Breast epithelium (tissue), 4 donors: ENCODE measurements at places on chromosomes 6 and 20. TPM values are rescaled to one million over a fixed set of nuclear protein-coding genes. Genes with fewer than 3 reads are reported as not detected.

- no peak for DNase-seq
Measured at GRCh38 chr20:12058216-12058615, 140.5 kb downstream of the BTBD3 start.

DNA sequence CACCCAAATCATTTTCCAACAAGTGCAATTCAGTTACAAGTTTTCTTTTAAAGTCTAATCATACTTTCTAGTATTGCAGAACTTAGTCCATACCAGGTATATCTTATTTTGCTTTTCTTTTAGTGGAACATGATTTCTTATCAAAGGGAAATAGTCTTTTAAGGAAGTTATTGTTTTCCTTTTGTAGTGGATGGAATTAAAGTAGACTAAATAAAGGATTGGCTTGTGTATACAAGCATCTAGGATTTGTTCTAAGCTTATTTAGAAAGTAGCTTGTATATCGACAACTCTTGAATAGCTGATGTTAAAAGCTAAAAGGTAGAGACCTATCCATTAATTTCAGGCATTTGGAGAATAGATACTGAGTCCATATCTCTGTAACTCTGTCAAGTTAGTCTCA, 14.8 kb downstream of the DCBLD1 start:
- DNase-seq = no peak

The OR14J1 gene
- total RNA-seq = not detected

GRCh38 chr6:102766963-102767362, 1373.5 kb downstream of the GRIK2 start:
- no peak for DNase-seq

- no peak for DNase-seq
Measured at GRCh38 chr6:114176726-114177125, 166.1 kb downstream of the HS3ST5 start.

DNA sequence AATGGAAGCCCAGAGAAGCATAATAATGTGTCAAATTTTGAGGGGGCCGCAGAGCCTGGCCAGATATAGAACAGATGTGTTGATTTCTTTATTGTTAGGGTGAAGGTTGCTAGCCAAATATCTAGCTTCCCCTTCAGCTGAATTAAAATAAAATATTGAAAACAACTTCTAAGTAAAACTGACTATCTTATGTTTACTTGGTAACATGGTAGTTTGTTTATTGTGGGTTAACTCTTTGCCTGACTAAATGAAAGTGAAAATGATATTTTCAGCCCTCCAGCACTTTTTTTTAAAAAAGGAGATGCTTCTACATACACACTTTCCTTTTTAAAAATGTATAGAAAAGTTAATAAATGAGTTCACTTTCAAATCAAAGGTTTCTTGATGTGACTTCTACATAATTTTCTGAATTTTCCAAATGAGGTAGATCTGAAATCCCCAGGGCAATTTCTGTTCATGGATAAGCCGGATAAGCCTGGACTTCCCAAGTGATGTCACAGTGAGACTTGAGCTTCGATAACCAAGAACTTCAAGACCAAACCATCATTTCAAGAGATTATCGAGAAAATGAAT, 172.1 kb upstream of the OLIG3 start:
- DNase-seq = no peak

The RAB44 gene
- under 0.01 TPM for total RNA-seq

The PHACTR1 gene
- 5.6 TPM for total RNA-seq

DNA sequence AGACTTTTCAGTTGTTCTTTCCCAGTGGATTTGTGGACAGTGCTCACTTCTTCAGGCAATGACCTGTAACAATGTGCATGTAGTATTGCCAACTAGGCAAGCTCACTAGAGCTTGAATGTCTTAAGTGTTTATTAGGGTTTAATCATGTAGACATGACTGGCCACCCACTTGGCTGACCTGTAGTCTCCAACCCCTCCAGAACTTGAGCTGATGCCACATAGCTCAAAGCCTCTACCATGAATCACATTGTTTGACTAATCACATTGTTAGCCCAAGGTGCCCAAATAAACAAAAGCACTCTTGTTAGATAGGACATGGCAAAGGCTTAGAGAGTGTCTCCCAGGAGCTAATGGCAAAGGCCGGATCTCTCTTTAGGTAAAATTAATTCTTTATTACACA, 272.7 kb downstream of the GRIK2 start:
- DNase-seq = no peak

The MRS2 gene
- total RNA-seq = 26.7 TPM

The CLVS2 gene
- total RNA-seq = not detected

- peak; percentile 67 for DNase-seq
Measured at GRCh38 chr6:5905431-5906339, 101.0 kb downstream of the NRN1 start.
